T-helper 17 cell (primary cell): ENCODE measurements at places on chromosomes 2 and 18. TPM values are rescaled to one million over a fixed set of nuclear protein-coding genes. Genes with fewer than 3 reads are reported as not detected.

MC2R gene
- total RNA-seq: not detected

LRP1B gene
- total RNA-seq: not detected

RESP18 gene
- total RNA-seq: not detected

PDE1A gene
- not detected for total RNA-seq

FAM161A gene
- 1.5 TPM for total RNA-seq

GPR39 gene
- not detected for total RNA-seq

CNGA3 gene
- not detected for total RNA-seq
